ENCODE measurements at places on chromosomes 11 and 22.
A peak's percentile ranks its signal among the peaks of the same experiment; 100 is the strongest.

- peak; percentile 1 for DNase-seq
Observed at GRCh38 chr11:121291896-121292494, 576 bp upstream of the SC5D start.

DNA sequence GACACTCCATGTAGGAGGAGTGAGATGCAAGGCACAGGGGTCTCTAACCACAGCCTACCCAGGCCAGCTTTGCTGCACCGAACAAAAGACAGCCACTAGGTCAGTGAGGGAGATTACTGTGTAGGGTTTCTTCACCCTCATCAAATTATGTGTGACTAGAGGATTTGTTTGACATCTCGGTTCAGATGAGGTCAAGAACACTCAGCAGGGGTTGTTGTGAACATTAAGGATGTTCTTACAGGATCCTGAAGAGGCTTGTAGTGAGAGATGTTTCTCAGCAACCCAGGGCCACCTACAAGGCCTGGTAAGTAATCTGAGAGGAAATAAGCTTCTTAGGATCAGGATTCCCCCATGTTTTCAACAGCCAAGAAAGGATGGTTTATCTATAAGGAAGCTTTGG, 202.1 kb downstream of the NXPE2 start:
- no peak for DNase-seq

- no peak for DNase-seq
Observed at GRCh38 chr11:15806217-15806616, 550.1 kb downstream of the SOX6 start.

DNA sequence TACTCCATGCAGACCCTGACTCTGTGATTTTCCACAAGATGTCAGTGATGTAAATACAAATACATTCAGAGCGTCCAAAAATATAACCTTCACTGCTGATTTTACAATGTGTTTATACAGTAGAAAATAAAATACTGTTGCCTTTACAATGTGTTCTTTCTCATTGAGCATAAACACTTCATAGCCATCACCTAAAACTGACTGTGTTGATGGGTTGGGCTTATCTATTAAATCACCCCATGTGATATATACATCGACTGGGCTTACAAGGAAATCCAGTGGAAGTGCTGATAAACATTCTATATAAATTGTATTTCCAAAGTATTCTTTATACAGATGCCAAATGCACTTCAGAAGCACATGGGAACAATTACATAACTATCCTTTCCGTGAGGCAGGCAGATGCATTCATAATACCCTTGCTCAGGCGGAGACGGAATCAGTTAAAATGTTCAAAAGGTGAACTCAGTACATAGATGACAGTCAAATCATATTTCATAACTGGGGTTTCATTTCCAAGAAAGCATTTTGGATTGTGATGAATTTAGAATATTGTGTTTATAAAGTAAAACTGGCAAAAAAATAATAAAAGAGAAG, 27.7 kb downstream of the DDI1 start:
- DNase-seq = no peak

DNA sequence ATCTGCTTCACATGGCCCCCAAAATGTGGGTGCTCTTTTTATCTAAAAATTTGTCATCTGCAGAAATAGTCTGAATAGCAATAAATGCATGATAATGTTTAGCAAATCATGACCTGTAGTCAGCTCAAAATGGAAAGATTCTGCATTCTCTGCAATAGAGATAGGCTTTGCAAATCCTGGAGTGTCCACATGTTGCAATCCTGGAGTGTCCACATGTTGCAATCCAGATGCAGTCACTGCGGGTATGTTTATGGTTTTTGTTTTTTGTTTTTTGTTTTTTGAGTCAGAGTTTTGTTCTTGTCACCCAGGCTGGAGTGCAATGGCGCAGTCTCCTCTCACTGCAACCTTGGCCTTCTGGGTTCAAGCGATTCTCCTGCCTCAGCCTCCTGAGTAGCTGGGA, 20.2 kb upstream of the LRRC32 start:
- no peak for DNase-seq

DNA sequence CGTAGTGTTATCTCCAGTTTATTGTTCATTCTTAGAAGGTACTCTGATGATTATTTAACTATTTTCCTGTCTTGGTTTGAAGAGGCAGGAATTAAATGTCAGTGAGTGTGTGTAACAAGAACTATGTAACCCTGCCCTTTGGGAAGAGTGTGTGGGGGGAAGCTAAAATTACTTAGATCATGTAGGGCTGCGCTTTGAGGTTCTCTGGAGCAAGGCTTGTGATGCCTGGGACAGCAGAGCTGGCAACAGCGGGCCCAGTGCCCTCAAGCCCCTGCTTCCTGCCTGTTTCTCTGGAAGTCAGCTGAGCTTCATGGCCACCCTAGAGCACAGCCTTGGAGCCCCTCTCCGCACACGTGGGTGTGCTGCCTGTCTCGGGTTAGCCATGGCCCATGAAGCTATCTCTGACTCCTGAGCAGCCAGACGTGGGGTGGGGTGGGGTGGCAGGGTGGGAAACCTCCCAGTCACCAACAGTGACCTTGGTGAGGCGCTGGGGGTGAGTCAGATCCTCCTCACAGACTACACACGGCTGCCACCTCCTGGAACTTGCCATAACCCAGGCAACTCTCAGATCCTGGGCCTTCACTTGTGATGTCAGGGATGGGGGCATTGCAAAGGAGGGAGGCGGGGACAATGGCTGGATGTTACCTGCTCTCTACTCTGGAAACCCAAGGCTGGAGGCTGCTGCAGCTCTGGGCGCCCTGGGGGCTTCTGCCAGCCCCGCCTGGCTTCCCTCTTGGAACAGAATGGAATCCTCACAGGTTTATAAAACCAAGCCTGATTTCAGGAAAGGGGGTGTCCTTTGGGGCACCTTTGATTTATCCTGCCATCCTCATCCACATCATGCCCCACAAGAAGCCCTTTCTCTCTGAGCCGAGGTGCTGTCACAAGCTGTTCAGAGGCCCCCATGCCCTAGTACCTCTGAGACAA, 88.6 kb downstream of the SNX19 start:
- DNase-seq = no peak

All from stimulated activated CD8-positive, alpha-beta memory T cell treated with anti-CD3 and anti-CD28 coated beads, Interleukin-4, amount 100 ng/mL, for 1 hour (primary cell).